ENCODE measurements at places on chromosomes 5 and 9. TPM values are rescaled to one million over a fixed set of nuclear protein-coding genes. Genes with fewer than 3 reads are reported as not detected.

DNA sequence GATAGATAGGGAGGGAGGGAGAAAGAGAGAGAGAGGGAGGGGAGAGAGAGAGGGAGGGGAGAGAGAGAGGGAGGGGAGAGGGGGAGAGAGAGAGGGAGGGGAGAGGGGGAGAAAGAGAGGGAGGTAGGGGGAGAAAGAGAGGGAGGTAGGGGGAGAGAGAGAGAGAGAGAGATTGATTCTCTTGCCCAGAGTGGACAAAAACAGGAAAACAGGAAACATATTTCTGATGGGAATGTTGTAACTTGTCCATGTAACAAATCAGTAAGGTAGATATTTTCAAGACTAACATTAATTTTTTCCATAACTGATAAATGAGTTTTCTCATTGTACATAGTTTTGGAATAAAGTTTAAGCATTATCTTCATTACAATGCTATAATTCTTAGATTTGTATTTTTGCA is 811.7 kb upstream of the GRAMD2B start:
- DNase-seq, result no peak

DNA sequence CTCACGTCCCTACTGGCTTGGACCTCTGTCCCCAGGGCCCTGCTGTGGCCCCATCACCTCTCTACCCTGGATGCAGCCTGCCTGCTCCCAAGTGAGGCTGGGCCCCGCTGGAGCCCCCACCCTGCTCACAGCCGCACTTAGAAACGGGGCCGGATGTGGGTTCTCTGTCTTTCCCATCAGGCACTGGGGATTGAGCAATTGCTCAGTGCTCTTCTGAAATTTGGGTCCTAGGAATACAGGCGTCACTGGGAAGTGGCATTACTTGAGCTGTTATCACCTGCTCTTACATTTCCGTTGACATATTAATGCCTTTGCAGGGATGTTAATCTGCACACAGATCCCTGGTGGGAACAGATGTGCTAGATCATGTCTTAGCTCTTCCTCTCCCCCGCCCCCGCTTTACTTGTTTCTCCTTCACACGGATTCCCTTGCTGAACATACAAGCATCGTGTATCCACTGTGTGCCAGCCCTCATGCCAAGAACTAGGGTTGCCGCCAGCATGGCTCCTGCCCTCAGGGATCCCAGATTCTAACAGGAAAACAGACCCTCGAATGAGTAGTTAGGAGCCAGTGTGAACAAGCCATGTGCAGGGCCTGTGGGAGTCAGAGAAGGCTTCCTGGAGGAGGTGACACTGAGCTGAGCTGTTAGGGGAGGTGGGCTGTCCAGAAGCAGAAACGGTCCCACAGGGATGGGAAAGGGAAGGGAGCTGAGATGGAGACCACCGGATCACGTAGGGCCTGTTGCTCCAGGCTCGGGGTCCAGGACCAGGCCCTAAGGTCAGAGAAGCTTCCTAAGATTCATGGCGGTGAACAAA is 65.1 kb downstream of the NEK6 start:
- DNase-seq, result no peak

The TAF11L8 gene
- not detected for total RNA-seq

DNA sequence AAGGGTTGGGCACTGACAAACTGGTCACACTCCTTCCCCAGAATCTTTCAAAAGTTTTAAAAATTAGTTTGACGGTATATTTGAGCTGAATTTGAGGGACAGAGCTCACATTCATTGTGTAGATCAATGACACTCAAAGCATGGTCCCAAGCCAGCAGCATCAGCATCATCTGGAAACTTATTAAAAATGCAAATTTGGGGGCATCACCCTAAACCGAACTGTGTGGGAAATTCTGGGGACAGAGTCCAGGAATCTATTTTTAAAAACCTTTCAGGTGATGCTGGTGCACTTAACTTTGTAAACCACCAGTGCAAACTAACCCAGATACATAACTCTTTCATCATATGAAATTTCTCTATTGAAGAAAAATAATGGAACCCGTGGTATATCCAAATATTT is 58.1 kb upstream of the MTAP start:
- DNase-seq, result no peak

The PCDHGB7 gene
- total RNA-seq, result 16.1 TPM

DNA sequence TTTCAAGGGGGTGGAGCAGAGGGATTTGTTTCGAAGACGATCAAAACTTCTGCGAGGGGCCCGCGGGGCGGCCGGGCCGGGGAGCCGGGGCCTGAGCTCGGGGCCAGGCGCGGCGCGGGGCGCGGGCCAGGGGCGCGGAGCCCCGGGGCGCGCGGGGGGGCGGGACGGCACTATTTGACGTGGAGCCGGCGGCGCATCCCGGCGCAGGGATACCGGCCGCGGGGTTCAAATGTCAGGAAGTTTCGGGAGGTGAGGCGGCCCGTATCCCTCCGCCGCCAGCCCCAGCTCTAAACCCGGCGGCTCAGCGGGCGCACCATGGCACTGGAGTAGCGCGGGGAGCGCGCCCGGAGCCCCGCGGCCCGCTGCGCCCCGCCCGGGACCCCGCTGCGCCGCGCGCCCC is at the start of gene LMX1B:
Gene LMX1B, plus strand, starts transcription at position 278 of the 400 bp plus-strand sequence. CDS start 522 bp downstream, outside the sequence.
- no peak for DNase-seq

Data from adrenal gland (tissue), 19 donors.